Skeletal muscle tissue (tissue), 5 donors: ENCODE measurements at places on chromosomes 5 and 9. TPM values are rescaled to one million over a fixed set of nuclear protein-coding genes. Genes with fewer than 3 reads are reported as not detected.

COL23A1 gene
- total RNA-seq: 0.52 TPM

WDR38 gene
- not detected for total RNA-seq

BARX1 gene
- total RNA-seq: not detected

C5orf52 gene
- not detected for total RNA-seq

STC2 gene
- 3.1 TPM for total RNA-seq

NEUROG1 gene
- not detected for total RNA-seq

EFCAB9 gene
- total RNA-seq: not detected

TLX3 gene
- total RNA-seq: not detected

PCDHGB3 gene
- total RNA-seq: 3.1 TPM

SLC22A4 gene
- total RNA-seq: 3.1 TPM

LMAN2 gene
- 124 TPM for total RNA-seq

MTX3 gene
- total RNA-seq: 10.4 TPM

NOXA1 gene
- total RNA-seq: 0.52 TPM

RPL12 gene
- 1,305 TPM for total RNA-seq

PCDHA3 gene
- total RNA-seq: not detected

IL5 gene
- not detected for total RNA-seq

ISOC1 gene
- 32.4 TPM for total RNA-seq

CDHR2 gene
- total RNA-seq: not detected

DNAI1 gene
- total RNA-seq: not detected

KCNT1 gene
- total RNA-seq: 1.6 TPM
